ENCODE measurements at places on chromosomes 5 and 9.

GRCh38 chr9:83670381-83670780 is 37.4 kb downstream of the UBQLN1 start:
- no peak for DNase-seq

GRCh38 chr9:21255538-21256212 is 15.9 kb upstream of the IFNA14 start:
- DNase-seq = no peak

DNA sequence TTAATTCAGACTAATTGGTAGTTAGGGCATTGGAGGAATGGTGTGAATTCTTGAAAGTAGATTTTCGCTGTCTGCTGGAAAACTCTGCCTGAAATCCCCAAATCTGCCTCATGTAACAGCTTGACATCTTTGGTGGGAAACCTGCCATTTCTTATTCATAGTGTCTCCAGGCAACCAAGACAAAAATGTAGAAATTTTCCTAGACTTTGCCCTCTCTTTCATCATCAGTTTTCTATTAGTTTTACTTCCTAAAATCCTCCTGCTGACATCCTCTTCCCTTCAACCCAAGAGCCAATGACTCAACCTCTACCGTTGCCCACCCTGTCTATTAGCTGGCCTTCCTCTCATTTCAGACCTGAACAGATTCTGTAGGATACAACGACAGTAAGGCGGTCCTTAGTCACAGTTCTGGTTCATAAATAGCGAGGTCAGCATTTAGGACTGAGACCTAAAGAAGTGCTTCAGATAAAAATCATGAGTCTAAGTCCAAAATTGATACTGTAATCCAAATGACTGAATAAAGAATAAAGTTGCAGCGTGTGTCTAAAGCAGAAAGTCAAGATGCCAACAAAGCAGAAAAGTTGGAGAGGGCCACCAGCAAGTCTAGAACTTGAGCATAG is 133.9 kb downstream of the MUSK start:
- DNase-seq = no peak

- no peak for DNase-seq
These were observed 99.1 kb downstream of the ENC1 start for GRCh38 chr5:74541381-74541781.

GRCh38 chr9:87749335-87750035 is 23.6 kb downstream of the CTSL start:
- DNase-seq = no peak

- no peak for DNase-seq
These were observed 3.5 kb upstream of the MPDZ start for GRCh38 chr9:13282998-13283397.

DNA sequence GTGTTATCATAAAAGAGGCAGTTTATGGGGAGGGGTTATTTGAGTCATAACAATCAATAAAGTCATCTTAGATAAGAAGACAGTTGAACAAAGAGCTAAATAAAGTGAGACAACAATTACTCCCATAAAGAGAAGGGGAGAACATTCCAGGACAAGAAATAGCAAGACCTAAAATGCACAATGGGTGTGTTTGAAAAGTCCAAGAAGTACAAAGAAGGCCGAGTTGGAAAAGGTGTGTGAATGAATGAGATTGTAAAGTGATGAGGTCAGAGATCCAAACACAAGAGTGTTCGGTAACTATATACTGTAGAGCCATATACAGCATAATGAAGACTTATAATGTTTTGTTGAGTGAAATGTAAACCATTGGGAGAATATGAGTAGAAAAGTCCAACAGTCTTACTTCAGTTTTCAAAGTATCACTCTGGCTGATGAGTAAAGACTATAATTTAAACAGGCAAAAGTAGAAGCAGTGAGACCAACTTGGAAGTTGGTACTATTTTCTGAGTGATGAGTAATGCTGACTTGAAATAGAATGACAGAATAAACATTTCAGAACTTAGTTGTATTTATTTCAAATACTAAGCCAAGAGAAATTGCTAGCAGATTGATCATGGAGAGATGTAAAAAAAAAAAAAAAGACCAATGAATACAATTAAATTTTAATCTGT is 868.7 kb upstream of the CDH9 start:
- no peak for DNase-seq

GRCh38 chr9:5186416-5187169 is 1.2 kb upstream of the INSL6 start:
- DNase-seq = peak; percentile 67

- DNase-seq = no peak
These were observed 24.8 kb upstream of the CSF1R start for GRCh38 chr5:150111122-150111521.

GRCh38 chr9:132357764-132358163 is 3.0 kb upstream of the SETX start:
- no peak for DNase-seq

DNA sequence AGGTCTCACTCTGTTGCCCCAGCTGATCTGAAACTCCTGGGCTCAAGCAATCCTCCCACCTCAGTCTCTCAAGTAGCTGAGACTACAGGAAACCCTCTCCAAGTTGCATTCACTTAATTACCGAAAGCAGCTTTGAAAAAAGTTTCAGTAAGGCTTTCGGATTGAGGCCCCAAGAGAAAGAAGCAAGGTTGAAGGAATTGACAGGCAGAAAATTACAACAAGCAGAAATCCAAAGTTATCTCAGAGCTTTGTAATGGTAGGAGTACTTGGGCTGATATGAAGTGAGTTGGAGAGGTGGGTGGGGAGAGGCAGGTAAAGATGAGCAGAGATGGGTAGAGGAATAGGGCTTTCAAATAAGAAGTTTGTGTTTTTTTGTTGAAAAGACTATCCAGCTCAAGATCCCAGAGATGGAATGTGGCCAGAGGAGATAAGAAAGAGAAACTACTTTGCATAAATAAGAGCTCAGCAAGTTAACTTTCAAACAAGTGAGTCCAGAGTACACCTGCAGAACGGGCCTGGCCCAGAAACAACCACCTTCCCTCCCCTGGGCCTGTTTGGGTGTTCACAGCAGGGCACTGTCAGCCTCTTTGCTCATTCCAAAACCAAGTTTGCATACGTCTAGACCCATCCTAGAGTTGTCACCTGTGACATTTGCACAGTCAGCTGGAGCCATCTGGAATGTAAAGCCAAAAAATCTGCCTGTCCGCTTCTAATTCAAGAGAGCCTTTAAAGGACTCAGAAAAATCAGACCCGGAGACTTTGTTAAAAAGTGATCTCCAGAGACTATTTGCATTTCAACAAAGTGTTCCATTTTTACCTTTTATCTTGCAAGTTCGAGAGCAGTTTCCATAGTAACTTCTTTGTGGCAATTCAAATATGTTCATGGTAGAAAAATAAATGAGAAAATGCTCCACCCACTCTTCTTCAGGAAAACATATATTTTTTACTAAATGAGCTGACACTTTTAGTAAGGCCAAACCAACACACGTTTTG is 2.2 kb upstream of the CLINT1 start:
- no peak for DNase-seq

DNA sequence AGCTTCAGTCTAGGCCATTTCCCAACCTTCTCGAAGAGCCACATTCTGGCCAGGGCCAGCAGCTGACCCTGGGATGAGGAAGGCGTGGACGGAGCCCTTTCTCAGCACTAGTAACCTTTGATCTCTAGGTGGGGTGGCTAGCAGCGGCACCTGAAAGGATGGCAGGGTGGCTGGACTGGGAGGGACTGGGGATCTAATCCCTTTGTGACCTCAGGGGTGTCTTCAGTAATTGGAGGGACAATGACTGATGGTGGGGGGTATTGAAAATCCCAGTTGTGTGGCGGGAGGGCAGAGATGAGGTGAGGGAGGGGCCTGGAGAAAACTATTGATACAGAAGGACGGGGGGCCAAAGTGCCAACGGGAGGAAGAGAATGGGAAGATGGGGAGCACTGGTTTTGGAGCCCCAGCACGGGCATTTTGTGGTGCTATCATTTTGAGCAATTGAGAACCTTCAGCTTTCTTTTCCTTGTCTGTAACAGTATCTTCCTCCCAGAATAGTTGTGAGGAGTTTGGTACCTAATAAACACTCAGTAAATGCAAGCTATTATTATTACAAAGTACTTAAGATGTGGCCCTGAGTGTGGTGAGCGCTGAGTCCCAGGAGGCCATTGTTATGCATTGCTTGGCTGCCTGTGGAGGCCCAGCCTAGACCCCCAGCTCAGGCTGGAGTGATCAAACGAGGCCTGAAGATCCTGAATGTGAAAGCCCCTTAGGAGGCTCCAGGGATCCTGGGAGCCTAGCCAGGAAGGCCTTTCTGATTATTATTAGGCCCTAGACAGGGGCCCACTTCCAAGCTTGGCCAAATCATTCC is 37.3 kb upstream of the UBE2D2 start:
- DNase-seq = no peak

DNA sequence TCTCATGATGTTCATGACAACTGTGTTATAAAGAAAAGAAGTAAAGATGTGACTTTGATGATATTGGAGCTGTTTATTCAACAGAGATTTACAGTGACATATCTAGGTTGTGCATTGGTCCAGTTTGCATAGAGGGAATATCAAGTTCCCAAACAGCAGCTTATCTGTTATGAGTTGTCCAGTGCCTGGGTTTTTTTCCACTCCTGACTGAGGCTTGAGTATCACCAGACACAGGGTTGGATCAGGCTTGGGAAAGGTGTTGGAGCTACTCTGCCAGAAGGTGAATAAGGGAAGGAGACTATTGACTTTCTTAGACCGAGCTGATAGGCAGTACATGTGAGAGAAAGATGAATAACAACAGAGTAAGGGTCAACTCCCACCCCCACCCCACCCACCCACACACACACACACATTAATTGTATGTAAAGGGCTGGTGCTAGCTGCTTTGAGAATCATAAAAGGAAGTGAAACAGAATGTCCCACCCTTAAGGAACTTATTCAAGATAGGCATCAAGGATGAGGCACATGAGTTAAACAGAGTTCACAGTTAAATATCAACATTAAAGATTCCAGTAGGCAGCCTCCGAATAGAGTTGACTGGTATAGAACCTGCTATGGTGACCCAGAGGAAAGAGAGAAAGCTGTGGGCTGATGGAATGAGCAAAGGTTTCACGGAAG is 33.0 kb upstream of the RASGRF2 start:
- DNase-seq = no peak

DNA sequence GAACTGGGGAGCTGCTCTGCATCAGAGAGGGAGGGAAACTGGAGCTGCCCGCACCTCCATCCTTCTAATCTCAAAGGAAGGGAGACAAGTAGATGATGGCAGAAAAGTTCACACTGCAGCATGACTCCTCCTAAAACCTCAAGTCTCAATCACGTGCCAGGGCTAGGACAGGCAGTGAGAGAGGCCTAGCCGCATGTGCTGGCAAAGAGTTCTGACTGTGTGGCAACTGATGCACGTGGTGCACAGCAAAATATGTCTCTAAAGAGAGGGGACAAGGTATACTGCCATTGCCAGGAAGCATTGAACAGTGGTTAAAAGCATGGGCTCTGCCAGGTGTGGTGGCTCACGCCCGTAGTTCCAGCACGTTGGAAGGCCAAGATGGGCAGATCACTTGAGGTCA is 38.1 kb downstream of the FBXO10 start:
- DNase-seq = no peak

DNA sequence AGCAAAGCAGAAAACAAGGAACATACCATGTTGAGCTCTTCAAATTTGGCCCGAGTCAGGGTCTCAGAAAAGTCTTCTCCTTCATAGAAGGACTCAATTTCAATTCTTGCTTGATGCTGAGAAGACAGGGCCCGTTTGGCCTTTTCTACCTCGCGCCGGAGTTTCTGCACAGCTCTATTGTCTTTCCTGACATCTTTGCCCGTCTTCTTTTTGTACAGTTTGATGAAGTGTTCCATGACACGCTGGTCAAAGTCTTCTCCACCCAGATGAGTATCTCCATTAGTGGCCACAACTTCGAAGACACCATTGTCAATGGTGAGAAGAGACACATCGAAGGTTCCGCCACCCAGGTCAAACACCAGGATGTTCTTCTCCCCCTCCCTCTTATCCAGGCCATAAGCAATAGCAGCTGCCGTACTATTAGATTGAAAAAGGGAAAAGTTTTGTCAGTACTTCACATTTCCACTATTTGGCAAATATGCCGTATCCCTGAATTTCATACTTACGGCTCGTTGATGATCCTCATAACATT is 2.2 kb downstream of the HSPA5 start:
- DNase-seq = no peak

GRCh38 chr5:143207563-143208364 is 195.7 kb downstream of the NR3C1 start:
- DNase-seq = no peak

- DNase-seq = no peak
These were observed 16.2 kb upstream of the MAT2B start for GRCh38 chr5:163489055-163489744.

GRCh38 chr9:93154293-93154903 is 20.3 kb upstream of the NINJ1 start:
- DNase-seq = no peak

DNA sequence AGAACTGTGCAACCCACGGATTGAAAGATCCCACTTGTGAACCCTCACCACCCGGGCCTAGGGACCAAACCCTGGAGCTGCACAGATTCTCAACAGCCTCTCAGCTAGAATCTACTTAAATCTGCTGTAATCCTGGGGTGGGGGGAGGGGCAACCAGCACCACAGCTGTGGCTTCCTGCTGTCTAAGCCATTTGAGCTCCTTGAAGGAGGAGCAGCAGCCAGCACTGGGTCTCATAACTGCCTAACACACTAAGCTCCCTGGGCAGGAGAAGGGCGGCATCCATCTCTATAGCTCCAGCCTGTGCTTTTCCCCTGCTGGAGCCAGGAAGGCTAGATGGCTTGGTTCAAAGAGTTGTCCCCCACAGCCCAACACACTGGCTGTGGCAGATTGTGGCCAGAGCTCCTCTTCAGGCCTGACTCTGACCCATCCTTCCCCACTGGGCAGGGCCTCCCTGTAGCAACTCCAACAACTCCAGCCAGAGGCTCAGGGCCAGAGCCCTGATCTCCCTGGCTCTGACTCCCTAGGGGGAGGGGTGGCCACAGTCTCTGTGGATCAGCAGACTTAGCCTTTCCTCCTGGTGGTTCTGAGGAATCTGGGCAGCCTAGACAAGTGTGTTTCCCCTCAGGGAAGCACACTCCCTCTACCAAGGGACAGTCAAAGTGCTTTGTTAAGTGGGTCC is 72.0 kb upstream of the C9orf72 start:
- no peak for DNase-seq

- DNase-seq = no peak
These were observed 185.7 kb downstream of the NR3C1 start for GRCh38 chr5:143217804-143218160.

DNA sequence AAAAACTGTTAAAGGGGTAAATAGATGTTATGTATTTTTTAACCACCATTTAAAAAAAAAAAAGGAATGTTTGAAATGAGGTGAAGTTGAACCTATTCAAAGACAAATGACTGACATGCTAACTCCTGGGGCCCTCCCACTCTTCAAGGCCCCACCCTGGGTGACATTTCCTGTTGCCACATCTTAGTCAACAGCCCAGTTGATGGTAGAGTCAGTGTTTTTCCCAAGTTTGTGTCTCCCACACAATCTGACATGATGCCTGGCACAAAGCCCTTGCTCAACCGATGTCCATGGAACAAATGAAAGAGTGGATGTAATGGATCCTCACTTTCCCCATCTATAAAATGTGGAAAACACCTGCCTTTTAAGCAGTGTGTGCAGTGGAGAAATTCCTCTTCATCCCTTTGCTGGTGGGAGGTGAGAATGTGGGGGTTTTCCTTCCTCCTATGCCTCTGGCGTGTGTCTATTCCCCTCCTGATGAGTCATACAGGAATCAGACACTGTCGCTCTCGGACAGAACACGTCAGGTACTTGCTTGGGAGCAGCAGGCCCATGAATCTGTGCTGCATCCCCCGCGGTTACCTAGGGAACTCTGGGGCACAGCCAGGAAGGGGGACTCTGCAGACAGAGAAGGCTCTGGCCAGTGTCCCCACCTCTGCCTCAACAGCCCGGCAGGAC is 13.7 kb upstream of the ADRA1B start:
- DNase-seq = no peak
